NCI-H1048 (cell line): ENCODE measurements at places on chromosomes 1 and 21.

- DNase-seq = no peak
Observed at GRCh38 chr1:107940017-107940577, 24.9 kb downstream of the VAV3 start.

DNA sequence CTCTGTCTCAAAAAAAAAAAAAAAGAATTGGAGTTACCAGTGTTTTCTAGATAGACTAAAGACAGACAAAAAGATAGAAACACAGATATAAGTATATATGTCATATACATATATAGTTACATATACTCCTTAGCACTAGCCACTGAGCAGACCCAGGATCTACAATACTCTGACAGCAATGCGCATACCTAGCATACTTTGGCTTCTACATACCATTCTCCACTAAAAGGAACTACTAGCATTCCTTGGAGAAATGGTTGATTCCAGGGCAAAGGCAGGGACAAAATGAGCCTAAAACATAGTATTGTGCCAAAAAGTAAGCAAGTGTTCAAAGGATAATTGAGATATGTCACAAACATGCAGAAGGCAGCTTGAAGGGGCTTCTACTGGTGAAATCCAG, 22.7 kb downstream of the SYNJ1 start:
- no peak for DNase-seq

DNA sequence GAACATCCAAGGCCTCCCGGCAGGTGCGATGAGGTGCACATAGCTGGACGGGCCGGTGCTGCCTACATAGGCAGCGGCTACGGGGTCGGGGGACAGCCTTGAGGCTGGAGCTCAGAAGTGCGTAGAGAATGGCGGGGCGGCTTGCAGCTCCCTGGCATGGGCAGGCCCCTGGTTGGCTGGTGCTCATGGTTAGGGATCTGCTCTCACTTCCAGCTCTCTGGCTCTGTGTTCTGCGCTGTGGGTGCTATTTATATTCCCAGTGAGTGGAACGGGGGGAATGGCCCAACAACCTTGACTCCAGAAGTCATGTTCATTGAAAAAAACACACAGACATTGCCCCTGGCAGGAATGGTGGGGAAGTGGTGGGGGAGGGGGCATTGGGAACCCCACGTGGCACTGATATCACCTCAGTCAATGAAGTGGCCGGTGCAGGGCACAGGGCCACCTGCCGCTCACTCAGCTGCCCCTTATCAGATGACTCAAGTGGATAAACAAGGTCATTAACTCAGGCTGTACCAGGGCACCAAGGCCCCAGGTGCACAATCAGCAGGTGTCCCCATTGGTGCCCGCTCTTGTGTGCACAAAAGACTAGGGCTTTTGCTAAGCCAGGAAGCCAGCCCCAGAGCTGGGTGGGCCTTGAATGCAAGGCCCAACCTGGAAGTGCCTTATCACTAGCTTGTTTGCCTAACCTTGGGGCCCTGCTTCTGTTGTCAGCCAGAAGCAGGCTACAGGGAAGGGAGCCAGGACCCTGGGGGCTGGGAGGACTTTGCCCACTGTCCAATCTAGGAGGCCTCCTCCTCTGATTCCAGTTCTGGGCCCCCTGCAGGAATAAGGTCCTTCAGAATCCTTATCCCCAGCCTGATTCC, at the start of gene NR0B2:
Gene NR0B2, minus strand, starts transcription at position 222 of the 866 bp plus-strand sequence. Its CDS starts 35 bp downstream, at position 187.
- DNase-seq = no peak

GRCh38 chr1:77542813-77543420, 139.5 kb downstream of the ZZZ3 start:
- no peak for DNase-seq
